NCI-H526 treated with DMSO at 0.1 percent for 48 hours (cell line): ENCODE measurements at places on chromosomes 2 and 18.
A peak's percentile ranks its signal among the peaks of the same experiment; 100 is the strongest.

DNA sequence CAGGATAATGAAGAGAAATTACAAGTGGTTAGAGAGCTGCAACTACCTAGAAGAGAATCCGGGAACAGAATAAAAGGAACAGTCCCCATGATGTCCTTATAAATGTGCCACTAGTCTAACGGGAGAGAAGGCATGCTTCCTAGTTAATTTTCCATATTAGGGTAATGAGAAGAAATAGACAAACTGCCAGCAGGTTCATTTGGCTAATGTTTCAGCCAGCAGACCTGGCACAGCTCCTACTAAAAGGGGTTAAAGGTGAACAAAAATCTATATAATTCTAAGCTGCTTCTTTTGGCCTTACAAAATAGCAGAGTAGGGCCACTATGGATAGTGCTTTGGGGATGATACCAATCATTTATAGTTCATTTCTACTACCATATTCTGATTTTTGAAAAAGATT lies 845.3 kb upstream of the GCFC2 start:
- no peak for DNase-seq

DNA sequence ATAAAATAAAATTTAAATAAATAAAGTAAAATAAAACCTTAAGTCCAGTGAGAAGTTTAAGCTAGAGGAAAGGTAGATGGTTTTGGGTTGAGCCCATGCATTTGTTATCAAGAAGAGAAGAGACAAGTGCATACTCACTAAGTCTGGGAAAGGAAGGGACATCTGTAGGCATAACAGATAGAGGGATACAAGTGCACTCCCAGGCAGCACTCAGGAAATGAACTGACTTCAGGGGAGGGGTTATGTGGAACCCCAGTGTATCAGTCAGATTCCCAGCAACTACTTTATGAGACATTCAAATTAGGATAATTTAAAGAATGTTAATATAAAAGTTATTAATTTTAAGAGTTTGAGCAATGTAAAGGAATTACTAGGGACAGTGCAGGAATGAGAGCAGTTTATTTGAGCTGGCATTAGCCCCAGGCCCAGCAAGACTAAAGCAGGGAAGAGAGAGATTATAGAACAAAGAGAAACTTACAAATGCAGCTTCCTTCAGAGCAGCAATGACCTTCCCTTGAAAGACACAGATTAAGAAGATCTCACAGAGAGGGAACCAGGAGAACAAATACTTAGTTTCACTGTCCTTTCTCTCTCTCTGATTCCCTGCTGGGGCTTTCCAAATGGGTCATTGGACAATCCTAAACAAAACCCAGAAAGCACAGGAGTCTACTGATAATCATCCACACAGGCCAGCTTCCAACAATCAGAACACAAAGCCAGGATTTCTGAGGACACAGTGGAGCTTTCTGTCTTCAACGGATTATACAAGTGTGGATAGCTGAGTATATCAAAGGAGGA lies 109.7 kb downstream of the ERBB4 start:
- no peak for DNase-seq

DNA sequence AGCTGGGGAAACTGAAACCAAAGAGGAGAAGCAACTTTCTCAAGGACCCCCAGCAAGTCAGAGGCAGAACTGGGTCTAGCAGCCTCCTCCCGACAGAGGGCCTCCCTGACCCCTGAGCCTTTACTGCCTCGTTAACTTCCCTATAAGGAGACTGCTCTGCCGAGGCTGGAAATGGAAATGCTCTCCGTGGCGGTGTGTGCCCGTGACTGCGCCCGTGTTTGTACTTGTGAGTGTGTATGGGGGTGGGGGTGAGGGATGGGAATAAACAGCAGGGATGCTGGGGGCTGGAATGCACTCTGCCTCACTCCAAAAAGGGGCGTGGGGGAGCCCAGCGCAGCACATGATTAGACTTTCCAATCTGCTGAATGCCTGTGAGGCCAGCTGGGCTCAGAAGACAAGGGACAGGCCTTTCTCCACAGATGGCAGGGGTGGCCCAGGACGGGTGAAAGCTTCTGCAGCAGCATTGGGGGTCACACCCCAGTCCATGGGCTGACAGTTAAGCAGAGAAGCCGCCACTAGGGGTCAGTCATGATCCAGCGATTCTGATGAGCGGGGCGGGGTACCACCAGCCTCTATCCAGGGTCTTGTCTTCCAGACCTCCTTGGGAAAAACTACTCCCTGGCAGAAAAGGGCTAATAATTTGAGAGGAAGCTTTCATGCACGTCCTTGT lies 26.8 kb downstream of the MPHOSPH10 start:
- DNase-seq, result peak; percentile 13

DNA sequence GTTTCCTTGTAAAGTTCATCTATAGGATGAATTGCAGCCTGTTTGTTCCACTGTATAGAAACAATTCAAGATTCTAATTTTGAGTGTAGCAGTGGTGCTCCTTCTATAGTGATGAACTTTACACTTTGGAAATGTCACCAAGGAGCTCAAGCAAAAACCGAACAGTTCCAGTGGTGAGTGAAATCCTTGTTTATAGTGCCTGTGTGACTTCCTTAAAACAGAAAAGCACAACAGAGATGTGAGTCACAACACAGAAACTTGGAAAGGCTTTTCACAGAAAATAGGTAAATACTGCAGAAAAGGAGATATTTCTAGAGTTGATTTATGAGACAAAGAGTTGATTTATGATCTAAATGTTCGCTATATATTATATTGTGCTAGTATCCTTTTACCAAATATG lies 482.0 kb downstream of the PTPRM start:
- DNase-seq, result no peak

GRCh38 chr18:54710900-54711281 lies 117.4 kb upstream of the RAB27B start:
- DNase-seq, result no peak

GRCh38 chr2:222357930-222358329 lies 59.1 kb upstream of the PAX3 start:
- no peak for DNase-seq

GRCh38 chr2:216554755-216555154 lies 56.1 kb downstream of the RPL37A start:
- DNase-seq, result no peak
